ENCODE measurements at places on chromosomes 5 and 9. TPM values are rescaled to one million over a fixed set of nuclear protein-coding genes. Genes with fewer than 3 reads are reported as not detected.

GRCh38 chr5:6785861-6786180 lies 72.6 kb downstream of the TENT4A start:
- no peak for DNase-seq
- no peaks in the 10 kb centered on the region for H3K36me3 ChIP-seq
- H3K4me1 ChIP-seq = no peaks in the 10 kb centered on the region

GRCh38 chr5:6508931-6509330 lies 60.3 kb downstream of the UBE2QL1 start:
- no peak for DNase-seq
- H3K4me3 ChIP-seq = no peak overlapping the region
- no peak overlapping the region for H3K27ac ChIP-seq
- H3K36me3 ChIP-seq = no peaks in the 10 kb centered on the region
- H3K27me3 ChIP-seq = no peaks in the 10 kb centered on the region

- no peak for DNase-seq
- peaks cover 23% of the 10 kb centered on the region for H3K4me1 ChIP-seq
- no peak overlapping the region for H3K27ac ChIP-seq
- no peak overlapping the region for H3K4me3 ChIP-seq
- H3K27me3 ChIP-seq = no peaks in the 10 kb centered on the region
- H3K36me3 ChIP-seq = no peaks in the 10 kb centered on the region
Measured at GRCh38 chr5:90305041-90305720, 104.4 kb downstream of the CETN3 start.

- H3K4me3 ChIP-seq = no peak overlapping the region
- no peak overlapping the region for H3K27ac ChIP-seq
- no peaks in the 10 kb centered on the region for H3K27me3 ChIP-seq
- peaks cover 4% of the 10 kb centered on the region for H3K36me3 ChIP-seq
- peaks cover 64% of the 10 kb centered on the region for H3K4me1 ChIP-seq
Measured at GRCh38 chr5:56640763-56641406, 174.5 kb upstream of the MAP3K1 start.

GRCh38 chr5:100496296-100496695 lies 38.9 kb upstream of the FAM174A start:
- no peak overlapping the region for H3K27ac ChIP-seq
- H3K4me3 ChIP-seq = no peak overlapping the region

DNA sequence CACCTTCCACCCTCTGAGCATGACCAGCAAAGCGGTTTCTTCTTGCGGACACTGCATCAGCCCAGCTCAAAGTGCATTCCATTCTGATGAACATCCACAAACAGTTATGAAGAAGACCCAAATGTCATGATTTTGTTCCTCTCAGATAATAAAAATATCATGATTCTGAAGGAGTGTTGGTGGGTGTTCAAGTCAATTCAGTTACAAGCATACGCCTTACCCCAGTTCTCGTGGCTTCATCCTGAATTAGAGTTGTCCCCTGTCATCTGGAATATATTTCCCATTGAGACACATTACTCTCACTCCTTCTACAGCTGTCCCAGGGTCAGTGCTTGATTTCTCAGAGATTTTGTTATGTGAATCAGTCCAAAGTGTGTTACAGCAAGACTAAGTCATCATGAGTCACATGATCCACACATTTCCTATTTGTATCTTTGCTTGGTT lies 325.4 kb downstream of the RFX3 start:
- no peak overlapping the region for H3K4me3 ChIP-seq

DNA sequence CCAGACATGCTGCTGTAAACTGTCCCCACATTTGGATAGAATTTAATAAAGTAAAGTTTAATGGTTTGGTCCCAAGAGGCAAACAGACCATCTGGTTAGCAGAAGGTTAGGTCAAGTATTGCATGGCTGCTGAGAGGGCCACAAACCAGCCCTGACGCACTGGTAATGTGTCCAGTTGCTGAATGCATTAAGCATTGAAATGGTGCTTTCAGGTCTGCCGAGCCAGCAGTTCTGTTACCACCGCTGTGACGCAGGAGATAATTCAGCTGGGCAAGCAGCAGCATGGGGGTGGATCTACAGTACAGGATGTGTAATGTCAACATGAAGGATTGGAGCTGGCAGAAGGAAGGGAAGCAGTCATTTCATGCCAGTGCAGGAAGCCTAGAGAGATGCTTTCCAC lies 16.0 kb downstream of the ZNF462 start:
- H3K27me3 ChIP-seq = no peaks in the 10 kb centered on the region
- DNase-seq = no peak
- H3K4me1 ChIP-seq = peaks cover 28% of the 10 kb centered on the region
- H3K4me3 ChIP-seq = no peak overlapping the region
- peak overlapping the region; percentile 47 for H3K27ac ChIP-seq
- H3K36me3 ChIP-seq = peaks cover 8% of the 10 kb centered on the region

DNA sequence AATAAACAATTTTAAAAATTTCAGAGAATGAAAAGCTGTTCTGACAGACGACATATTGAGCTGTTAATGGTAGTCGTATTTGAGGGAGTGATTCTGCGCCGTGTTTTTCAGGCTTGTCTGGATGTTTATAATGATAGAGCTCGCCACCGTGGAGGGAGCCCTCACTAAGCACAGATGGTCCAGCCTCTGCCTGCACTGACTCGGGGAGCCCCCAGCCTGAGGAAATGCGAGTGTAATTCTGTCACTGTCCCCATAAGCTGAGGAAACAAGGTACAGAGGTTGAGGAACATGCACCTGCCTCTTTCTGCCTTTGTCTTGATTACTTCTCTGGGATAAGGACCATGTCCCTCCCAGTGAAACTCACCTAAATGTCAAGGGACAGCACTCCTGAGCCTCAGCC lies 7.4 kb upstream of the DBH start:
- no peaks in the 10 kb centered on the region for H3K4me1 ChIP-seq
- no peak overlapping the region for H3K27ac ChIP-seq
- H3K27me3 ChIP-seq = peaks cover 25% of the 10 kb centered on the region
- no peaks in the 10 kb centered on the region for H3K36me3 ChIP-seq
- H3K4me3 ChIP-seq = no peak overlapping the region

DNA sequence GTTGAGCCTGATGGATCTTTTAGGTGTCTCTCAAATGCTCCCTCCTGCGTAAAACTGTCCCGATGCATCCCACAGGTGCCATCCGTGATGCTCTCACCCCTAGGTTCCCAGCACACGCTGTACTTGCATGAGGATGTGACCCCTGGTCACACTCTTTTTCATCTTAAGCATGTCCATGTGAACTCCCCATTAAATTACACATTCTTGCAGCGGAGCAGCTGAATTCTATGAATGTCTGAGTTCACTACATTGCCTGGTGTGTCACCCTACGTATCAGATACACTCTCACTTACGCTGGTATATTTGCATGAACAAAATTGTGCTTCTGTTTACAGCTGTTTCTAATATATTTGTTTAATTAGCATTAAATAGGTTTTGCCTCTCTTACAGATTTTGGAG lies 105.3 kb upstream of the RETREG1 start:
- H3K4me3 ChIP-seq = no peak overlapping the region
- peaks cover 31% of the 10 kb centered on the region for H3K36me3 ChIP-seq
- H3K27me3 ChIP-seq = no peaks in the 10 kb centered on the region
- peak overlapping the region; percentile 96 for H3K27ac ChIP-seq
- DNase-seq = no peak

- no peak for DNase-seq
- peak overlapping the region; percentile 74 for H3K27ac ChIP-seq
- peaks cover 2% of the 10 kb centered on the region for H3K4me1 ChIP-seq
- no peaks in the 10 kb centered on the region for H3K27me3 ChIP-seq
Measured at GRCh38 chr9:101388507-101388993, 3.7 kb upstream of the BAAT start.

DNA sequence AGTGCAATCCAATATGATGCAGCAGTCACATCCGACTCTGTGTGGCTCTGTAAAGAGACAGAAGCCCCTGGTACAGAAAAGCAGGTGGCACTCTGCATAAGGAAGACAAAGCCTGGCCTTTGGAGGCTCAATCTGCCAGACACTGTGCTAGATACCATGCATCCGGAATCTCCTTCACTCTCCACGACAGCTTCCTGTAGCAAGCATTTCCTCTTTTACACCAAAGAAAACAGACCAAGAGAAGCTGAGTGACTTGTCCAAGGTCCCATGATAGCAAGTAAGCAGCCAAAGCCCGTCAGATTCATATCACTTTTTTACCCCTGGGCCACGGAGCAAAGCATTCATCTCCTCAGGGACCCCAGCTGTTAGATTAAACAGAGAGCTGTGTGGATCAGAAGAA lies 64.2 kb upstream of the SMIM23 start:
- peaks cover 6% of the 10 kb centered on the region for H3K27me3 ChIP-seq
- no peaks in the 10 kb centered on the region for H3K36me3 ChIP-seq
- H3K27ac ChIP-seq = no peak overlapping the region
- H3K4me1 ChIP-seq = no peaks in the 10 kb centered on the region
- DNase-seq = no peak

The RRAGA gene
- 53.3 TPM for total RNA-seq

The RANBP6 gene
- total RNA-seq = 20.8 TPM

The TUBB4B gene
- 233 TPM for total RNA-seq

All from progenitor cell of endocrine pancreas (in vitro differentiated cells).